ENCODE measurements at places on chromosomes 4 and X.

DNA sequence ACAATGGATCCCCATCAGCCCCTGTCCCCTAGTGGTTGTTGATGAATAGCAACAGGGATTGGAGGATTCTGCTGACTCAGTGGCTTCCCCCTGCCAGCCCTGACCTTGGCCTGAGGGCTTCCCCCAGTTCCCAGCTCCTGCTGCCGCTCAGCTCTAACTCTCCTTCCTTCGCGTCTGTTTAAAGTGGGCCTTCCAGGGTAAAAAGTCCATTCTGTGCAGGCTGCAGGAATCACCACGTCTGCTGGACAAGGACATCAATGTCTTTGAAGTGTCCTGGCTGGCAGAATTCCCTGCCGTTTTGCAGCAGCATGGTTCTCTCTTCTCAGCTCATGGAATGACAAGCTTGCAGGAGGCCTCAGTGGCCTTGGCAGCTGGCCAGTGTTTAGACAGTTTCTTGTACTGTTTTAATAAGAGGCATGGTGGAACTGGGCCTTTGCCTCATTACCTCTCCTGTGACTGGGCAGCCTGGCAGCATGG lies 152.5 kb upstream of the STX18 start:
- DNase-seq: peak; percentile 72

DNA sequence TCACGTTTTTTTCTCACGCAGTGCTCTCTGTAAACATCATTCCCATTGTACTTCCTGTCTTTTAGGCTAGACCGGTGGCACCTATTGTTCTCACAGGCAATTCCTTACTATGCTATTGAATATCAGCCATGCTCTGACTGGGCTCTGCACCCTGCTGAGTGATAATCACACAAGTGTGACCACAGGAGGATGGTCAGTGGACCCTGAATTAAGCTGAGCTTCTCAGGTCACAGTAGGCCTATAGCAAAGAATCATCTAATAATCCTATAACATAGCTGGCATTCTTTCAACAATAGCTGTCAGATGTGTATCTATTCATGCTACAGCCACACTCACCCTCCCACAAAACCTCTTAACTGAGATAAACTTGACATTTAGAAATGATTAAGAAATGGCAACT lies 2399.8 kb upstream of the TENM3 start:
- no peak for DNase-seq

GRCh38 chrX:120137439-120137838 lies 21.0 kb upstream of the RHOXF2 start:
- DNase-seq: no peak

GRCh38 chr4:38489924-38490639 lies 173.9 kb upstream of the KLF3 start:
- DNase-seq: peak; percentile 92

DNA sequence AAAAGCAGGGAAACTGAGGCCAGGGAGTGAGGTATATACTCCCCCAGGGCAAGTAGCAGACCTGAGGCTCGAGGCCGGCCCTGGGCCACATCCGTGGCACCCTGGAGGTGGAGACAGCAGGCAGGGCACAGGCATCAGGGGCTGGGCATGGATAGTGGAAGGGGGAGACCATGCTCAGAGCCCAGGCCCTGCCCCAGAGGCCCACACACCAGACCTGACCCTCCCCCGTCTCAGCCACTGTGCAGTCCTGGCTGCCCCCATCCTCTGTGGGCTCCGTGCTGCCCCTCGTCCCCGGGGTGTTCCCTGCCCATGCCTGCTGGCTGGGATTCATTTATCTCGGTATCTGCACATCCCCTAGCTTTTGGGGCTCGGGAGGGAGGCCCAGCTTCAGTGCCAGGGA lies 103.1 kb upstream of the NKX1-1 start:
- DNase-seq: no peak

DNA sequence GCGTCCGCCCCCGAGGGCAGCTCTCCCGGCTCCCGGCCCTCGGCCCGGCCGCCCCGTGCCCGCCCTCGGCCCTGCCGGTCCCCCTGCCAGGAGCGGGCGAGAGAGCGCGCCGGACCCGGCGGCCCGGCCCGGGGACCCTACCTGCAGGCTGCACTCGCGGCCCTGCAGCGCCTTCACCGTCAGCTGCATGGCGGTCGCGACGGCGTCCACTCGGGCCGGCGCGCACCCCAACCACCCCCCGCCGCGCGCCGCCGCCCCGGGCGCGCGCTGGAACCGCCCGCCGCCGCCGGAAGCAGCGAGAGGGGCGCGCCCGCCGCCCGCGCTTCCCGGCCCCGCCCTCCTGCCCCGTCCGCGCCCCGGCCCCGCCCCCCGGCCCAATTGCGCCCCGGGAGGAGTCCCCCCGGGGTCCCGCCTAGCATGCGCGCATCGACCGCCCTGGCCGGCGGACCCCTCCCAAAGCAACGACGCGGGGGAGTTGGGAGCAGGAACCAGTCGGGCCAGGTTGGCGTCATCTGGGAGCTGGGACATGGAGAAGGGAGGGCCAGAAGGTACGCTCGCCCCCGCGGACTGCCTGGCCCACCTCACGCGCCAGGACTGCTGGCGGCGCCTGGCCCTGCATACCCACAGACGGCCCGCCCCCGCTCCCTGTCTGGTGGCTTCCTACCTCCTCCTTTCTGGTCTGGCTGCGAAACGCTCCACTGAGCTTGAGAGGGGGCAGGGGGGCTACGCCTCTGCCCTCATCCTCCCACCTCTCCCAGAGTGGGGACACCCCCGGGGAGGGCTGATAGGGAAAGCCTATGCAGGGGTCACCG lies at the start of gene UBL4A:
TSS of gene UBL4A (minus strand) at position 220 of the 812 bp plus-strand sequence. CDS start at position 189, 31 bp downstream.
- DNase-seq: peak; percentile 93

GRCh38 chr4:170271723-170272122 lies 182.0 kb upstream of the AADAT start:
- DNase-seq: no peak

GRCh38 chrX:50581405-50581804 lies 110.8 kb upstream of the DGKK start:
- DNase-seq: no peak

All from islet precursor cell (in vitro differentiated cells).